ENCODE measurements at places on chromosomes 13 and 19. TPM values are rescaled to one million over a fixed set of nuclear protein-coding genes. Genes with fewer than 3 reads are reported as not detected.

DNA sequence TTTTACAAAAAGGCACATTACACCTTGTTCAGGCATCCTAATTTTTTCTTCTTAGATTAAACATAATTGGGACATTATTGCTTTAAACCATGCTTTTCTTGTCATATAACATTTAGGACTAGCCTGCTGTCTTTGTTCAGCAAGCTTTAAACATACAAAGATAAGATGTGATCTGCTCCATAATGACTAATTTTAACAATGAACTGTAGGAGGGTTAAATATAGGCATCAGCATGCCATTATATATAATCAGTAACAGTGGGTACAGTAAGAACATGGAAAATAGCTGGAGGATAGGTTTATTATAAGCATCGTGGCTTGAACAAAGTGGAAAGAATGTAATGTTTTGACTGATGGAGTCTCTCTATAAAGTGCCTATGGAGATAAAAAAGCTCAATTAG is 661.7 kb downstream of the SLITRK6 start:
- H3K4me3 ChIP-seq = no peak overlapping the region
- H3K4me1 ChIP-seq = no peaks in the 10 kb centered on the region
- no peak for DNase-seq
- H3K36me3 ChIP-seq = no peaks in the 10 kb centered on the region

GRCh38 chr13:113785051-113786010 is 26.3 kb downstream of the TMEM255B start:
- H3K27ac ChIP-seq = no peak overlapping the region
- no peaks in the 10 kb centered on the region for H3K4me1 ChIP-seq
- H3K36me3 ChIP-seq = no peaks in the 10 kb centered on the region
- no peak for DNase-seq
- H3K27me3 ChIP-seq = no peaks in the 10 kb centered on the region
- no peak overlapping the region for H3K4me3 ChIP-seq

DNA sequence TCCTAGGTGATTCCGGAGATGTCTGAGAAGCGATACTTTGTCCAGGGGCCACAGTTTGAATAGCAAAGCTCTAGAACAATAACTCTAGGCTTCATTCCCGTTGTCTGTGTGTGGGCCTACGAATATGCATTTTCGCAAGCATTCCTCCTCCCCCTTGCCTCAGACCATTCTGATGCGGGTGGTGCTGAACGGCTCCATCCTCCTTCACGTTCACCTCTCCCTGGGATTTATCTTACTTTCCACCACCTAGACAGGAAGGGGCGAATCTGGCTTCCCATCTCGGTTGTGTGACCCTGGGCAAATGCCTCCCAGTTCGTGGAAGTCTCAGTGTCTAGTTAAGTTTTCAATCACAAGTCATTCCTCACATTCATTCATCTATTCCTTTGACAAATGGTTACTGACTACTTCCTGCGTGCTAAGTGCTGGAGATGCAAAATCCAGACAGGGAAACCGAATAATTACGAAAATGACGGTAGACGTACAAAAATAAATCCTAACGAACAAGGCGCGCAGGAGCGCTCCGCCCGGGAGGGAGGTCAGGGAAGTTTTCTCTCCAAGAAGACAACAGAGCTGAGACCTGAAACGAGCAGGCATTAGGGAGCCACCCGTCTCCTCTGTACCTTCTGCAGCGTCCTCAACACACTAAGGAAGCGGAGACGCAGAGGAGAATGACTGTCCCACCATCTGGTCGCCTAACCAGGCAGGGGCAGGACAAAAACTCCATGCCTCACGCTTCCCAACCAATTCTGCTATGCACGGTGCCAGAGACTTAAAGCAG is 1.3 kb upstream of the CNOT3 start:
- H3K36me3 ChIP-seq = no peaks in the 10 kb centered on the region
- H3K27me3 ChIP-seq = no peaks in the 10 kb centered on the region
- no peak for DNase-seq
- H3K4me1 ChIP-seq = peaks cover 44% of the 10 kb centered on the region

DNA sequence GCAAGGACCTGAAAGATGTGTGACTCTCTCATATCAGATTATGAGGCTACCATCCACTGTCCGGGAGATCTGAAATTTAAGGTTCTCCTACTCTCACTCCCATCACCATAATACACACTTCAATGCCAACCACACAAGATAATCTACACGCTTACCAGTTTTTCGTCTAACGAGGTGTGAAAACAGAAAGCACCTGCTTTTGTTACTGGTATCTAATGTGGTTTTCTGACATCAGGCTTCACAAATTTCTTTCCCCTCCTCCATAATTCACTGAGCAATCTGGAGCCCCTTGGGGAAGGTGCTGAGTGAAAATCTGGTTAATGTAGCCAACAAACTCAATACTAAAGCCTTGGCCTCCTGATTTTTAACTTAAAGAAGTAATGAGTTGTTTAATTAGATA is 10.1 kb upstream of the LRCH1 start:
- no peak overlapping the region for H3K4me3 ChIP-seq
- H3K27ac ChIP-seq = no peak overlapping the region
- no peak for DNase-seq
- no peaks in the 10 kb centered on the region for H3K36me3 ChIP-seq
- no peaks in the 10 kb centered on the region for H3K4me1 ChIP-seq
- no peaks in the 10 kb centered on the region for H3K27me3 ChIP-seq

DNA sequence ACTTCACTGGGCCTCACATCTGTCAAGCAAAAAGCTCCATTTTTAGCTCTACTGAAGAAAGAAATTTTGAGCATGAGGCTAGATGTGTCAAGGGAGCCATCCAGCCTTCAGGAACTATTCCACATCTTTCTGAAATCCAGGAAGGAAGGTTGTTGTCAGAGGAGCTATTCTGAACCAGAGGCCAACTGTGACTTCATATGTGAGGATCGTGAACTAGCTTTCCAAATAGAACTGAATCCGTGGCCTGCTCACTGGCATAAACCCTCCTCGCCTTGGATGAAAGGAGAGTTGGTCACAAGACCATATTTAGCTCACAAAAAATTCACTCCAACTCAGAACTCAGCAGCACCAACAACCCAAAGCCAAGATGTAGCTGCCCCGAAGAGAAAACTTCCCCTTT is 195.8 kb downstream of the FOXO1 start:
- no peaks in the 10 kb centered on the region for H3K27me3 ChIP-seq
- peak overlapping the region; percentile 75 for H3K27ac ChIP-seq
- peaks cover 20% of the 10 kb centered on the region for H3K4me1 ChIP-seq
- H3K36me3 ChIP-seq = no peaks in the 10 kb centered on the region
- H3K4me3 ChIP-seq = no peak overlapping the region
- DNase-seq = peak; percentile 67

DNA sequence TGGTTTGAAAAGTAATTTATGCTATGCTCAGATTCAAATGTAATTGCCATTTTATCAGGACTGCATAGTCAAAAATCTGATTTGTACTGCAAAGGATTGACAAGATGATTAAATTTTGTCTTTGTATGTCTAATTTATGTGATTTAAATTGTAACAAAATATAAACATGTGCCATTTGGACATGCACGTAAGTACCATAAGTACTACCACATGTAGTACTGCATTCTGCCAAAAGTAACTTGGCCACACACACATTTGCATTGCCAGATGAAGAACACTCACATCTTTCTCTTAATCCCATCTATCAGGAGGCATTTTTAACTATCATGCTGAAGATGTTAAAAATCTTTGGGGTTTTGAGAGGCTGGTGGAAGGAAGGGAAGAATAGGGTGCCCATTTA is 133.3 kb downstream of the KLF12 start:
- H3K4me1 ChIP-seq = peaks cover 33% of the 10 kb centered on the region
- no peak overlapping the region for H3K4me3 ChIP-seq
- no peaks in the 10 kb centered on the region for H3K27me3 ChIP-seq
- H3K36me3 ChIP-seq = no peaks in the 10 kb centered on the region
- H3K27ac ChIP-seq = no peak overlapping the region

DNA sequence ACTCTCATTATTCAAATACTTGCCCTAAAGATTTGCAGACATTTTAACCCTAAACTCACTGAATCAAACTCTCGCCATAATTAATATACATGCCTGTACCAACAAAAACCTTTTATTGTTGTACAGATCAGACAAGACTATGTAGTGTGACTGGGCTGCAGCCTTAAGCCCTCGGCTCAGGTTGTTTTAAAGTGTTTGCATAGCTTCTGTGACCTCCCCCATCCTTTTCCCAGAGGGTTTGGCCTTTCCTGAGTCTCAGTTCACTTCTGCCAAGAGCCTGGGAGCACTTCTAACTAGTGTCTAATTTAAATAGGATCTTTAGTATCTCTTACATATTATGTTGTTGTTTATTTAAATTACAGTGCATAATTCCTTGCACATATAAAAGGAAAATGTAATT is 158.2 kb downstream of the HS6ST3 start:
- no peak overlapping the region for H3K27ac ChIP-seq
- H3K4me1 ChIP-seq = no peaks in the 10 kb centered on the region
- DNase-seq = no peak

DNA sequence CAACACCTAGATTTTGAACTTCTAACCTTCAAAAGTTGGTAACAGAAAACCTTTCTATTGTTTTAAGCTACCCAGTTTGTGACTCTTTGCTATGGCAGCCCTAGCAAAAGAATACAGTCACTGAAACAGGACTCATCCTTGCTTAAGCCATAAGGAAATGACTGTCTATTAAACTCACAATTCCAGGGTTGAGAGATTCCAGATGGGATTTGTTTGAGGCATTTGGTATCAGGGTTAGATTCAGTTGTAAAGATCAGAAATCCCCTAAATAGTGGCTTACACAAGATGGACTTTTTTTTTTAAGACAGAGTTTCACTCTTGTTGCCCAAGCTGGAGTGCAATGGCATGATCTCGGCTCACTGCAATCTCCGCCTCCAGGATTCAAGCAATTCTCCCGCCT is 41.1 kb upstream of the RGCC start:
- no peaks in the 10 kb centered on the region for H3K4me1 ChIP-seq
- H3K36me3 ChIP-seq = no peaks in the 10 kb centered on the region
- H3K4me3 ChIP-seq = no peak overlapping the region
- H3K27me3 ChIP-seq = no peaks in the 10 kb centered on the region
- no peak for DNase-seq
- no peak overlapping the region for H3K27ac ChIP-seq

DNA sequence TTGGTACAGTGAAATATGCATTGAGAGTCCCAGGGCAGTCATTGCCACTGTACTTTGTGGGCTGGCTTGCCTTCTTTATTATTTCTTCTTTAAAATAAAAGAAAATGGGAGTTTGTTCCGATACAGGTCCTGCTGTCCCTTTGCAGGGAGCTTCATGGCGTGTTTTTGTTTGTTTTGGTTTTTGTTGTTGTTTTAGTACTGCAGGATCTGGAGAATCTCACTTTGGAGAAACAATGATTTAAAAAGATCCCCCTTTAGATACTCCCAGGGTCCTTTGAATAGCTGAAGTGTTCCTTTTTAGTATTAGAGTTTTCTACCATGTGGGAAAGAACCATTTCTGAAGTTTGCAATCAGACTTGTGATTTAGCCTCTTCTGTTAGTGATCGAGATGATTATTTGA is 11.1 kb downstream of the CHAF1A start:
- no peak for DNase-seq
- H3K4me3 ChIP-seq = no peak overlapping the region
- H3K27ac ChIP-seq = no peak overlapping the region
- peaks cover 12% of the 10 kb centered on the region for H3K36me3 ChIP-seq

DNA sequence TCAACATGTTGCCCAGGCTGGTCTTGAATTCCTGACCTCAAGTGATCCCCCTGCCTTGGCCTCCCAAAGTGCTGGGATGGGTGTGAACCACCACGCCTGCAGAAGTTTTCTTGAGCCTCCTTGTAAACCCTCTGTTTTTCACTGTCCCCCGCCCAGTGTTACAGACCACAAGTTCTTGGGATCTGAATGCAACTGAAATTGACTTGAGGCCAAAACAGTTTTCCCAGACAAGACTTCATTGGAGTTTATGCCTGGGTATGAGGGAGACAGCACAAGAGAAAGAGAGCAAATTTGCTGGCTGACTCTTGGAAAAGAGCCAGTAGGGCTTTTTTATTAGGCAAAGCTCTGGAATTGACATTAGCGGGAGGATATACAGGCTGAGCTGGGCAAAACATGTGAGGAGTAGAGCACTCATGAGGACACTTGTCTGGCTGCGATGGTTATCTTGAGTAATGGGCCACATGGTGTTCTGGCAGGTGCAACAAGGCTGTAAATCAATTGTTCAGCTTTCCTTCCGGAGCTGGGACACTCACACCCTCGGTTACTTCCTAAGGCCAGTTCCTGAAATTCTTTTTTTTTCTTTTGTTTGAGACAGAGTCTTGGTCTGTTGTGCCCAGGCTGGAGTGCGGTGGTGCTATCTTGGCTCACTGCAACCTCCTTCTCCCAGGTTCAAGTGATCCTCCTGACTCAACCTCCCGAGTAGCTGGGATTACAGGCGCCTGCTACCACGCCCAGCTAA is 12.7 kb upstream of the HNRNPL start:
- H3K4me3 ChIP-seq = no peak overlapping the region
- H3K27ac ChIP-seq = peak overlapping the region; percentile 80
- H3K4me1 ChIP-seq = peaks cover 16% of the 10 kb centered on the region
- no peaks in the 10 kb centered on the region for H3K27me3 ChIP-seq

GRCh38 chr19:8161135-8161646 is 11.8 kb upstream of the FBN3 start:
- H3K36me3 ChIP-seq = no peaks in the 10 kb centered on the region
- no peak overlapping the region for H3K4me3 ChIP-seq
- H3K27me3 ChIP-seq = no peaks in the 10 kb centered on the region
- no peak for DNase-seq
- no peak overlapping the region for H3K27ac ChIP-seq

DNA sequence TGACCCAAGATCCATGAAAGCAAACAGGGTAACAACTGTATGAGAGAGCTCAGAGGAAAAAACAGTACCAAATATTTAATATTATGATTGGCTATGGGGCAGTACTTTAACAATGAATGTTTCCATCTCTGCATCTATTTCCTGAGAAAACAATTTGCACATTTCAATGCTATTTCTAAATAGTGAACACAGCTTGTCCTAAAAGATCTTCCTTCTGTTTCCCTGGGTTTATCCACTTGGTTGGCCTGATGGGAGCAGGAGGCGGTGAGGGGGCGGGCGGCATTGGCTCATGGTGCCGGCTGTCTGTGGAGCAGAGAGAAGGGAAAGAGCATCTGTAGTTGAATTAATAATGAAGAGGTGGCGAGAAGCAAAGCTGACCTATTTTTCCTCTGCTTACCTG is 291.4 kb downstream of the DCLK1 start:
- no peak overlapping the region for H3K27ac ChIP-seq
- H3K36me3 ChIP-seq = no peaks in the 10 kb centered on the region
- no peak overlapping the region for H3K4me3 ChIP-seq
- H3K27me3 ChIP-seq = no peaks in the 10 kb centered on the region

The CEACAM21 gene
- total RNA-seq = 0.49 TPM

The RDH8 gene
- not detected for total RNA-seq

The VMAC gene
- 0.46 TPM for total RNA-seq

The ZNF154 gene
- total RNA-seq = 0.72 TPM

The TEX26 gene
- not detected for total RNA-seq

The FAM187B gene
- total RNA-seq = not detected
